Endothelial cell of umbilical vein (primary cell): ENCODE measurements at places on chromosomes 13 and 19.

DNA sequence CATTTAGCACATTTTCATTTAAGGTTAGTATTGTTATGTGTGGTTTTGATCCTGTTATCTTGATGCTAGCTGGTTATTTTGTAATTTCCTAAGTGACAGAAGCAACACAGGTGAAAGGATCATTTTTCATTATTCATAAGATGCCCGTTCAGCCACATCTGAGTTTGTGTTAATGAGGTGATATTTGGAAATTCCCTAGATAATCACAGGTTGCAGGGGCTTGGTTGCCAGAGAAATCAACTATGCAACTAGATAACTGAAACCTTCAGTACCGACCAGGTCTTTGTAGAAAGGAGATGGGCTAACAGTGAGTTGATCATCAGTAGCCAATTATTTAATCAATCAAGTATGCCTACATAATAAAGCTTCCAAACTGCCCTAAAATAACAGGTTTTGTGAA is 121.3 kb upstream of the UFM1 start:
- no peak for DNase-seq

DNA sequence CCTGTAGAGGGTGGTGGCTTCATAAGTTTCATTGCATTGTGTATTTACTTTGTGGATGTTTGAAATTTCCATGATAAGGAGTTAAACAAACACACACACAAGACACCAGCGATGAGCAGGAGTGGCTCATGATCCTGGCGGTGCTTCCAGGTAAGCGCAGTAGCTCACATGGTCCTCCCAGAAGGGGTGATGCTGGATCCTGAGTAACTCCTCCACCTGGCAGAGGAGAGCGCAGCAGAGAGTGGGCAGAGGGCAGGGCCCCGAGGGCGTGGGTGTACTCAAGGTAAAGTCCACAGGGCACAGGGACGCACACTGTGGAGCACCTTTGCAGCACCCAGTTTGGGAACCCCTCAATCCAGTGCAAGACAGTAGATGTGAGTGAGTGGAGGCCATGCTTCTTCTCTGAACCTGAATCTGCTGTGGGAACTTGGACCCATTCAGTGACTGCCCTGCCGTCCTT is 54.0 kb downstream of the RFX2 start:
- no peak for DNase-seq

DNA sequence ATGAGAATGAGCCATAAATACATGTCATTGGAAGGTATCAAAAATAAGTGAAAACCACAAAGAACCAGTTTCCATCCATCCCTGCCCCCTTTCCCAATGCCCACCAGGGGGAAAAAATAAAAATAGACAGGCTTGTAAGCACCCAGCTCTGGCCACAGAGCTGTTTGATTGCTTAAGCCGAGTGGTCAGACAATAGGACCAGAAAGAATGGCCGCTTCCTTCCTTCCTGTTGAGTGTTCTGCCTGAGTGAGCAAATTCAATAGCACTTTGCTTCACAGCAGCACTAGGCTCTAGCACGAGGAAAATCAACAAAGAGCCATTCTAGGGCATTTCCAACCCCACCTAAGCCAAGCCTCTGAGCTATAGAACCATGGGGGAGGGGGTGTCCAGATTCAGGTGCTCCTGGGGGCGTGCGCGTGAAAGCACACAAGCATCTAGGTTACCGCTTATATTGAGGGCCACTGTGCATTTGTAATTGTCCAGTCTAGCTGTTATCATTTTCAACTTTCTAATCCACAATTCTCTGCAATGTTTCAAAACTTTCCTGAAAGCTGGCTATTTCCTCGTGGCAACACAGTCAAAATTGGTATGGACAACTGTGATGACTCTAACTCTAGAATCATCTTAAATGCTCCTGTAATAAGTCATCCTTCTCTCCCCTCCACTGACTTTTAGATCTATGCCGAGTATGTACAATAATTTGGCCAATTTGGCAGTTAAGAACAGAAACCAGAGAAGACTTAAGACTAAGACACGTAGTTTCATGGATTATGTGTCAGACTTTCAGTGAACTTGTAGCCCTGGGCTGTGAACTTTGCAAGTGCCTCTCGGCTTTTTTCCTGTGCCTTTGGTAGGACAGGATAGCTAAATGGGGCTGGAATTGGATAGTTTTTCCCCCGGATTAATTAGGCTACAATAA is 64.3 kb downstream of the SPRY2 start:
- peak; percentile 79 for DNase-seq

DNA sequence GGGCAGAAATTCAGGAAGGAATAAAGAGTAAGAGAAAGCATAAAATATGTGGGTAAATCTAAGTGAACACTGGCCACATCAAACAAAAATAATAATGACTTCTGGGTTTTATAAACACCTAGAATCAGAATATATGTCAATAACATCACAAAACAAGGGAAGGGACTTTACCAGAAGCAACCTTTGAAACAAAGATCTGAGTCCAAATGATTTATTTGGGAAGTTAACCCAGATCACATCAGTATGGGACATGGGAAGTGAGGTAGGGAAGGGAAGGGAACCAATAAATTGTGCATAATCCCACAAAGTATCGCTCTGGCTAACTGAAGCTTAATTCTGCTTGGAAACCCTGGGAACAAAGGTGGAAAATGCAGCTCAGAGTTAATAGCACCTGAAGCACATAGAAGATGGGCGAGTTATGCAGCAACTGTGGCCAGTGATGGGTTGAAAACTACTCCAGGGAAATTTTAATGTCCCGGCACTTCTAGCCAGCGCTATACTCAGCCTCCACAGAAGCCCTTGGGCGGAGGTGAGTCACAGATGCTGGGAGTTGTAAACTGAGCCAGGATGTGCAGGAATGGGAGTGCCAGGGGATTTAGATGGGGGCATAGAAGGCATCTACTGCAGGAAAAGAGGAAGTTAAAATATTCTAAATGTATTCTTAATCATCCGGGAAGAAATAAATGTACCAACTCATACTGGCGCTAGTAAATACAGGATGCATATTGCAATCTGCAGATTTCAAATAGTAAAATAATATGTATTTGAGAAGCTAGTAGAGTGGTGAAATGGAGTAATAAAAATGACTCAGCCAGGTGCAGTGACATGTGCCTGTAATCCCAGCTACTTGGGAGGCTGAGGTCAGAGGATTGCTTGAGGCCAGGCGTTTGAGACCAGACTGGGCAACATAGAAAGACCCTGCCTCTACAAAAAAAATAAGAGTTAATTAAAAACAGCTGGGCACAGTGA is 34.2 kb upstream of the CEBPG start:
- no peak for DNase-seq

DNA sequence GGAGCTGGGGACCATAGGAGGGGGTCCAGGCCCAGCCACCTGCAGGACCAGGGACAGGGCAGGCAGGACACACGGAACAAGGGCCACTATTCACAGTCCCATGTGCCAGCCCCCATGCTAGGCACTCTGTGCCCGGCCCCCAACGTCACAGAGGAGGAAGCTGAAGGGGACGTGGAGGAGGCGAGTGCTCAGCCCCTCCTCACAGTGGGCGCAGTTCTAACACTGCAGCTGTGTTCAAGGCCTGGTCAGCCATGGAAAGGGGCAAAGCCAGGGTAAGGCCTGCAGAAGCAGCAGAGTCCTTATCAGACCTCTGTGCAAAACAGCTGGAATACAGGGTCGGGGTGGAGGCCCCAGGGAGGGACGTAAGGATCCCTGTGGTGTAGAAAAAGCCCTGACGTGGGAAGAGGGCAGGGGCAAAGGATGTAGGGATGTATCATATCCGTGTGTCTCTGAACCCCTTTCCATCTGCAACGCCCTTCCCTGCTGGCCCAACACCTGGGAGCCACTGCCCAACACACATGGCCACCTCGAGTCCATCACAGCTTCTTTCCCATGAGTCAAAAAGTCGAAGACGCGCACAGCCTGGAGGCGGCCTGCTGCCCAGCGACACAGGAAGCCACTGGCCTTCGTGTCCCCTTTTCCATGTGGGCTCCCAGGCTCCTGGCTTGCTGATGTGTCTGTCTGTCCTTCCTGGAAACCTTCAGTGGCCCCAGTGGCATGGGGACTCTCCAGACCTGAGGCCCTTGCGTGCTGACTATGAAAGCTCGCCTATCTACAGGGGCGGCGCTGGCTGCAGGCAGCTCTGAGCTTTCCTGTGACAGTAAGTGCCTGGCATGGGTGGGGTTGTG is 28.0 kb downstream of the SH3GL1 start:
- DNase-seq = no peak

GRCh38 chr19:14402332-14403144 is 16.6 kb downstream of the DDX39A start:
- no peak for DNase-seq

DNA sequence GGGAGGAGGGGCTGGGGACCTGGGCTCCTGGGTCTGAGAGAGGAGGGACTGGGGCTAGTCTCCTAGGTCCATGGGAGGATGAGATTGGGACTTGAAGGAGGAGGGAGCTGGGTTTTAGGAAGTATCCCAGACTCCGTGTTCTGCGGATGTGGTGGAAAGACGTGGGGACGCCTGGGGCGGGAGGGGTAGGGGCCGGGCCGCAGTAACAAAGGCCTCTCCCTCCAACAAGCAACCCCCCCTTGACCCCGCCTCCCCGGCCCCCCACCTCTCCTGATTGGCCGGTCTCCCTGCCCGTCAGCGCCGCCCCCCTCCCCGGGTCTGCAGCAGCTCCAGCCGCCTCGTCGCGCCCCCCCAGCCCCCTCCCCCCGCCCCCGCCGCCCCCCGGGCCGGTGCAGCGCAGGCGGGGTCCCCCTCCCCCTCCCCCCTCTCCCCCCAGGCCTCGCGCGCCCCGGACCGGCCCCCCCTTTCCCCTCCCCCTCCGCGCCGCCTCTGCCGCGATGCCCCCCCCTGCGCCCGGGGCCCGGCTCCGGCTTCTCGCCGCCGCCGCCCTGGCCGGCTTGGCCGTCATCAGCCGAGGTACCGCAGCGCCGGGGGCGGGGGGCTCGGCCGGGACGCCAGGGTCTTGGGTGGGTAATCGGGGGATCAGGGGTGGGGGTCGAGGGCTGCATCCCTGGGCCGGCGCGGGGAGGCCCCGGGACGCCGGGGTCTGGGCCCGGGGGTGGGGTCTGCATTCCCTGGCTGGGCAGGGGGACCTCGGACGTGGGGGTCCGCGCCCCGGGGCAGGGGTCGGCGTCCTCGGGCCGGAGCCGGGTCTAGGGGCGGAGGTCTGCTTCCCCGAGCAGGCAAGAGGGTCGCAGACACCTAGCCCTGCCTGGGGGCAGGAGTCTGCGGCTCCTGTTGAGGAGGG is at the start of gene IGLON5:
IGLON5 (plus strand) TSS at position 294 of the 907 bp plus-strand sequence; CDS start at position 498, 204 bp downstream.
- no peak for DNase-seq

GRCh38 chr19:33514885-33515551 is 6.6 kb downstream of the PEPD start:
- DNase-seq = no peak

- DNase-seq = no peak
Measured at GRCh38 chr13:95262837-95263384, 38.3 kb downstream of the ABCC4 start.

GRCh38 chr13:96089749-96090239 is at the start of gene HS6ST3:
HS6ST3 (plus strand) TSS chr13:96090107.
- peak; percentile 15 for DNase-seq

DNA sequence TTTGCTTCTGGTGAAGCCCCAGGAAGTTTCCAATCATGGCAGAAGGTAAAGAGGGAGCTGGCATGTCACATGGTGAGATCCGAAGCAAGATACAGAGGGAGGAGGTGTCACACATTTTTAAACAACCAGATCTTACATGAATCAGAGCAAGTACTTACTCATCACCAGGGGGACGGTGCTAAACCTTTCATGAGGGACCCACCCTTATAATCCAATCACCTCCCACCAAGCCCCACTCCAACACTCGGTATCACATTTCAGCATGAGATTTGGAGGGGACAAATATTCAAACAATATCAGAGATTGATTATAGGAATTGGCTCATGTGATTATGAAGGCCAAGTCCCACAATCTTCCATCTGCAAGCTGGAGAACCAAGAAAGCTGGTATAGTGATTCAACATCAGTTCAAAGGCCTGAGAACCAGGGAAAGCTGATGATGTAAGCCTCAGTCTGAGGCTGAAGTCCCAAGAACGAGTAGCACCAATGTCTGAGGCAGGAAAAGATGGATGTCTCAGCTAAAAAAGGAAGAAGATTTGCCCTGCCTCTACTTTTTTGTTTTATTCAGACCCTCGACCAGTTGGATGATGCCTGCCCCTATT is 58.6 kb upstream of the WDFY2 start:
- DNase-seq = no peak
